ENCODE measurements at places on chromosomes 3 and 15.

DNA sequence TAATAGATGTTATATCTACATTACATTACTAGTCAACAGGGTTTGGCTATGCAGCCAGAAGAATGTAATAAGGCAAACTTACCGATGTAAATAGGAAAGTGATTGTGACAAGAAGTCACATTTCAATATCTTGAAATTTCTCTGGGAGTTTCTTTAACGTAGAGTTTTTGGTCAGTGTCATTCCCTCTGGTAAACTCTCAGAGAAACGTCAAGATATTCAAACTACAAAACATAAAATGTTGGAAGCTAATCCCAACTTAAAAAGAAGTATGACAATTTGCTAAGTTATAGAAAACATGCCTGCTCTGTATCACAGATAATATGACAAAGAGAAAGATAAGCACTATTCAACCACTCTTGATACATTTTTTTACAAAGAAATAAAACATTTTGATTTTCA is 111.2 kb upstream of the PRICKLE2 start:
- DNase-seq = no peak

GRCh38 chr3:48440590-48440958 is 517 bp downstream of the TMA7 start:
- no peak for DNase-seq

DNA sequence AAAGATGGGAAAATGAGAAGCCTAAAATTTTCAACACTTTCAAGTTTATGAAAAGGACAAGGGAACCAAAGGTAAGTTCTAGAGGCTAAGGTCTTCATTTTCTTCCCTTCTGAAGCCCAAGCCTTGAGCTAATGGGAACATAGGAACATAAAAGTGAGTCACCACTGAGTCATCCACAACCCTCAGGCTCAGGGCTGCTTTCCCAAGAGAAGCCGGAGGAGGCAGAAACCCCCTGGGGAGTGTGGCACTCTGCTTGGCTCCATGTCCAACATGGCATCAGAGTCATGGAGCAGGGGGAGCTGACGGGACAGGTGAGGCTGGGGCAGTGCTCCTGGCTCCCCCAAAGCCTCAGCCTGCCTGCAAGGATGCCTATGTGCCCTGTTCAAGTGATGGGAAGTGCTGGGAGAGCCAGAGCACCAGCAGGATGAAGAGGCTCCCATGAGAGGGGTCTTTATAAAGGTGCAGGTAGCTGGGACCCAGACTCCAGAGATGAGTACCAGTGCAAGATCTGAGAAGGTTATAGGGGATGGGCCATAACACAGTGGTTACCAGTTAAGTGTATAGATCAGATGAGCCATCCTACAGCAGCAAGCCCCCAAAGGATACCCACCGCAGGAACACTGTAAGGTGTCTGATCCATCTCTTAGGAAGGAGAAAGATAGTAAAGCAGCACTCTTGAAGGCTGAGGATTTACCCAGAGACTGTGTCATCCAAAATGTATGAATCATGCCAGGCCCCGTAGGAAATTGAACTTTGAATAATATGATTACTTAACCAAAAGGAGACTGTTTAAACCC is 31.8 kb upstream of the RYR3 start:
- no peak for DNase-seq

- no peak for DNase-seq
Observed at GRCh38 chr3:192244591-192244990, 482.8 kb downstream of the FGF12 start.

- peak; percentile 43 for DNase-seq
Observed at GRCh38 chr3:169886671-169887070, 16.9 kb upstream of the LRRC31 start.

GRCh38 chr15:89385596-89386331 is 51.1 kb upstream of the POLG start:
- DNase-seq = no peak

- DNase-seq = no peak
Observed at GRCh38 chr3:42670051-42670576, 15.2 kb upstream of the KLHL40 start.

- DNase-seq = no peak
Observed at GRCh38 chr3:134074790-134075567, 45.3 kb upstream of the SLCO2A1 start.

DNA sequence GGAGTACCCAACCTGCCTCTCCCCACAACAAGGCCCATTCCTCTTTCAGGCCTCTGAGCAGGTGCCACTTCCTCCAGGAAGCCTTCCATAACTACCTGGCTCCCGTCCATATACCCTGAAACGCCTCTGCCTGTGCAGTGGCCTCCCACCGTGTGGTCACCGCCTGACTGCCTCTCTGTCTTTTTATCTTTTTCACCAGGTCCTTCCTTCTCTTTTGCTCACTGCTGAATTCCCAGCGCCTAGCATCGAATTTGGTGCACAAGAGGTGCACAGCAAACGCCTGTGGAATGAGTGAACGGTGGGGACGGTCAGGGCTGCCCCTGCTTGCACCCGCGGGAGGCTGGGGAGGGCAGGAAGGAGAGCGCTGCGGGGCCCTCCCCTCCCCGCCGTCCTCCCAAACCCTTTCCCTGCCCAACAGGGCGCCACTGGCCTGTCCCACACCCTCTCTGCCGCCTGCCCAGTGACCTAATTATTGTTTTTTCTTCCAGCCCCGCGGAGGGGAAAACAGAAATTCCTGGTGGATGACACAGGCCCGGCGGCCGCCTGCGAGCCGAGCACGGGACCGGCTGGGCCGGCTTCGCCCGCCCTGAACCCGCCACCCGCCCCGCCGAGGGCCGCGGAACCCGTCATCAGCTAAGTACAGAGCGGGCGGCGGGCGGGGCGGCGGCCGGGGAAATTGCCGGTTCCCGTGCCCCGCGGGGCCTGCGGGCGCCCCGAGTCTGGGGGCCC is 140.1 kb downstream of the SMAD6 start:
- DNase-seq = peak; percentile 90

GRCh38 chr3:16932877-16933276 is 48.1 kb downstream of the PLCL2 start:
- no peak for DNase-seq

- DNase-seq = peak; percentile 79
Observed at GRCh38 chr3:143975554-143976152, 4.0 kb downstream of the DIPK2A start.

DNA sequence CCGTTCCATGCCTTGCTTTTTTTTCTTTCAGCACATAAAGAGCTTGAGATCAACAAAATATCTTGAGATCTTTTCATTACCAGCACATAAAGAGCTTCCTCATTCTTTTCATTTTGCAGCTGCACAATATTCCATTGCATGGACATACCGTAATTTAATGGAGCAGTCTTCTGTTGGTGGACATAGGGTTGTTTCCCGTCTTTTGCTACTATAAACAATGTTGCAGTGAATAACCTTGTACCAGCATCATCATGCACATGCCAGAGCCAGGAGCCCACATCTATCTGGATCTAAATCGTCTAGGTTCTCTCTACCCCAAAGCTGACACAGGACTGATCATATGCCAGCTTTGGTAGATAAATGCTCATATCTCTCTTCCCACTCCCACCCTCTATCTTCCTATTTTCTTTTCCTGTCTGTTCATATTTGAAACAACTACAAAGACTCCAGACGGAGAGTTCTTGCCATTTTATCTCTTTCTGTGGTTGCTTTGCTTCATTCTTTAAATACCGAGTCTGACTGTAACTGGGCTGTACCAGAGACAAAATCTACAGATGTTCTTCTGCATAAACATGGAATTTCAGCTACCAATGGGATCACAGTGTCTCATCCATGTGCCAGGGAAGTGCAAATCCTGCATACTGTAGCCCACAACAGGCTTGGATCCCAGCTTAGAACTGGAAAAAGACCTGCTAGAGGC is 47.1 kb upstream of the AKAP13 start:
- DNase-seq = peak; percentile 33

- peak; percentile 55 for DNase-seq
Observed at GRCh38 chr15:73265536-73266153, 103.1 kb downstream of the HCN4 start.

DNA sequence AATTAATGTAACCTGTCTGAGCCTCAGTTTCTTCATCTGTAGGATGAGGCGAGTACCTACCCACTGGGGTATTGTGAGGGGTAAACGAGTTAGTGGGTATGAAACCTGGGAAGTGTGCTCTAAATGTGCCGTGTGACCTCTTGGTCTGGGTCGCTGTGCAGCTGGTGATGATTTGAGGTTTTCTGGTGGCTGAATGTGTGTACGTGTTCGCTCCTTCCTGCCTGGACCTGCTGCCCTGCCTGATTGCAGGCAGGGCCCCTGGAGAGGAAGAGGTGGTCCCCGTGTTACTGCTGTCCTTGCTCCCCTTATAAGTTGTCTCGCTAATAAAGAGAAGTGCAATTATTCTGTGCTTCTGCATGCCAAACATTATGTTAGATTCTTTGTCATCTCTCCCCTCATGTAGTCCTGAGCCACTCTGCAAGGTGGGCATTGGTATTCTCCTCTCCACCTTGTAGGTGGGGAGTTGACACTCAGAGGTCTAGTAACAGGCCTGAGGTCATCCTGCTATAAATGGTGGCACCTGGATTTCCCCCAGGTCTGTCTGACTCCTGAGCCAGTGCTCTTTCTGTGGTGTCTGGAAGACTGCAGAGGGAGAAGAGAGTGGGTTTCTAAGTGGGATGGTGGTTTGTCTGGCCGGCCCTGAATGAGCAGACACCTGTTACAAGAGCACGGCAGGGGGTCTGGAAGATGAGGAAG is 15.7 kb downstream of the PDIA5 start:
- DNase-seq = peak; percentile 51

Data from muscle of leg (tissue), 16 donors.